Erythroblast (primary cell): ENCODE measurements at places on chromosomes 2 and 18.

GRCh38 chr2:173884025-173884802 lies 81.0 kb downstream of the SP3 start:
- DNase-seq, result peak; percentile 63

GRCh38 chr2:32832821-32833220 lies 113.9 kb upstream of the LTBP1 start:
- no peak for DNase-seq

DNA sequence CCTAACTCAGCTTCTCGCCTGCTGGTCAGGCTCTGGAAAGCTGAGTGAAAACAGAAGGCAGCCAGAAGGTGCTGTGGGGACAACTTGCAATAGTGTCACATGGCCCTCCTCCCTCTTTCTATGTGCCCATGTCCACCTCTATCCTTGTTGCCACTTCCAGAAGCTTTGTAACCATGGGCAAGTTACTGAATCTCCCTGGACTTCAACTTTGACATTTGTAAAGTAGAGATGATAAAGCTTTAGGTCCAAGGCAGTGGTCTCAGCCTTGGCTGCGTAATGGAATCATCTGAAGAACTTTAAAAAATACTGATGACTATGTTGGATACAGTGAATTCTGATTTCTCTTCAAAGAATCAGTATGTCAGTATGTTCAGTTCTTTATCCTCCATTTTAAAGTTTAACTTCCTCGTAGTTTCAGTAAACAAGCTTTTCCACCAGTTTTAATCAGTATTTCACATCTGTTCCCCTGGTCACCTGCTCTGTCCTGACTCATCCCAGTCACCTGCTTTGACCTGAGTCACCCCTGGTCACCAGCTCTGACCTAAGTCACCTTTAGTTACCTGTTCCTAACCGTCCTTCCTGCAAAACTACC lies 245.2 kb upstream of the STON1 start:
- peak; percentile 57 for DNase-seq

- no peak for DNase-seq
Observed at GRCh38 chr2:47091118-47091517, 64.0 kb downstream of the STPG4 start.
